Fibroblast of skin of back (primary cell): ENCODE measurements at places on chromosomes 3 and 15.

DNA sequence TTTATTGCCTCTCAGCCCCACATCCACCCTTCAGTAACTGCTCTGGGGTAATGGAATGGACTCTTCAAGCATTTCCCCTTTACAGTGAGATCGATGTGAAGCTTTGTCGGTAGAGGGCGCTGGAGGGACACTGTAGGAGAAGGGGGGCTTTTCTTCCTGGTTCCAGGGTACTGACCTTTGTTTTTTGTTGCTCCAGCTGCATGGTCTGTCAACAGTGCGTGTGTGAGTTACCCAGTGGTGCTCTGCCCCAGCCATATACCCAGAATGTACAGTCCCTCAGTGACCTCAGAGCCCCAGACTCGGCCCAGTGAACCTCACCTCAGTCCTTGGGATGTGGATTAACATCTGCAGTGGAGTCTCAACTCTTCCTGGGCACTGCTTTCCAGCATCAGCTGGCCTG lies 180.3 kb upstream of the TSC22D2 start:
- peak; percentile 74 for DNase-seq

DNA sequence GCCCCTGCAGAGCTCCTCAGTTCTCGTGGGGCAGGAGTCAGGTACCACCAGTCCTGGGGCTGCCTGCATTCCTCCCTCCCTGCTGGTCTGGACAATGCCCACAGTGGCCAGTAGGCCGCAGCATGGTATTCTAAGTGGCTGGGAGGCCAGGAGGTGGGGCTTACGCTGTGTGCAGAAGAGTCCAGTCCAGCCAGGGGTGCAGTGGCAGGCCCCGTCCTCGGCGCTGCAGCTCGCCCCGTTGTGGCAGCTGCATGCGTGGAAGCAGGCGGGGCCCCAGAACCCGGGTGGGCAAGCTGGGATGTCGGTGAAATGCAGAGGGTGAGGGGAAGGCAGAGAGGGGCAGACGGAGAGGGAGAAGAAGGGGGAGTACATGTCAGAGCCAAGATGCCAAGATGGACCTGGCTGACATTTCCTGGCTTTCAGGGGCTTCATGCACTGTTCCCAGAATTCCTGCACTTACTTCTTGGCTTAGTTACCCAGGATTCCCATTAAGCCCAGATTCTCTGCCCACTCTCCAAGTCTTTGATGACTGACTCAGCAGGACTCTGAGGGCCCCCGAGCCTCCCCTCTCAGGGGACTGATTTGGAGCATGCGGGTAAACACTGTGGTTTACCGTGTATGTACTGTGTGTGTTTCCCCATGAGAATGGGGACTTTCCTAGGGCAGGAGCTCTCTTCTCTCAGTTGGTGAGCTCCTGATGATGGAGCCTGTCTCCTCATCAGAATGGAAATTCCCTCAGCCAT lies 47.5 kb downstream of the RAB11A start:
- DNase-seq: peak; percentile 62

GRCh38 chr15:37698679-37699078 lies 235.8 kb upstream of the TMCO5A start:
- peak; percentile 6 for DNase-seq

DNA sequence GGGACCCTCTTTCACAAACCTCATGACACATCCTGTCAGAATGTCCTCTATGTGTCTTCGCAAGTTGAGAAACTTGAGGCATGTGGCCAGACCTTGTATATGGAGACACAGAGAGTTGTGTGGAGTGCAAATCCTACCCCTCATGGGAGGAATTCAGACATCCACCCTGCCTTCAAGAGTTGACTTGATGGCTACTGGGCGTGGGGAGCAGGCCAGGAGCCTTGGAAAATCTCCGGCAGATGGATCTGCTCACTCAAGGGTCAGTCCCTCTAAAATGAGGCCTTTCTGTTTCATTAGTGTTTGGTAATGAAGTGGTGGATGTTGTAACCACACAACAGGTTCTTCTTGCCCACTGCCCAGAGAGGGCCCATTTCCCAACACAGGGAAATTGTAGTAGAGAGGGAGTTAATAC lies 79.0 kb downstream of the ASB7 start:
- DNase-seq: no peak

DNA sequence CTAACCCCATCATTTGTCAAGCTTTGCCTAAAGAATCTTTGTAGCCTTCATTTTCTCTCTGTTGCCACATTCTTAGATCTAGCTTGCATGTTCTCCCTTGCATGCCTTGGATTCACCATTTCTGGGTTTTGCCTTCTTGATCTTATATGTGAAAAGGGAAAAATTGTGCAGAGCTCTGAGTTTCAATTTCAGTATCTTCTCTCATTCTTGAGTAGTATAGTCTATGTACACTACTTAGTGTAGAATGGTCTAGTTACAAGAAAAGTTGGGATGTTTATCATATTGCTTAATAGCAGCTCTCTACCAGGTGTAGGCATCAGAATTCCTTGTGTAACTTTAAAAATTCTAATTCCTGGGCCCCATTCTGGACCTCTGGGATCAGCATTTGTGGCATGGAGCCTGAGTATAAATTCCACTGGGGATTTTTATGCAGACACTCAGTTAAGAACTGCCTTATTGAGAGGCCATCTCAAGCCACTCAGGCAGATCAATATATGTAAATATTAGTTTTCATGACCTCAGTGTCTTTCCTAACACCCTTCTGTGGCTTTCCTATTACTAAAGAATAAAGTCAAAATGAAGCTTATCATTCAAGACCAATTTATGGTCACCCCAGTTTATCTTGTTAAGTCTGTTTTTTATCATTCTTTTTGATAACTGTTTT lies 23.4 kb downstream of the GTF2E1 start:
- no peak for DNase-seq

- no peak for DNase-seq
Measured at GRCh38 chr3:127731546-127732289, 59.0 kb downstream of the ABTB1 start.

GRCh38 chr3:144189044-144189443 lies 217.4 kb downstream of the DIPK2A start:
- peak; percentile 74 for DNase-seq

DNA sequence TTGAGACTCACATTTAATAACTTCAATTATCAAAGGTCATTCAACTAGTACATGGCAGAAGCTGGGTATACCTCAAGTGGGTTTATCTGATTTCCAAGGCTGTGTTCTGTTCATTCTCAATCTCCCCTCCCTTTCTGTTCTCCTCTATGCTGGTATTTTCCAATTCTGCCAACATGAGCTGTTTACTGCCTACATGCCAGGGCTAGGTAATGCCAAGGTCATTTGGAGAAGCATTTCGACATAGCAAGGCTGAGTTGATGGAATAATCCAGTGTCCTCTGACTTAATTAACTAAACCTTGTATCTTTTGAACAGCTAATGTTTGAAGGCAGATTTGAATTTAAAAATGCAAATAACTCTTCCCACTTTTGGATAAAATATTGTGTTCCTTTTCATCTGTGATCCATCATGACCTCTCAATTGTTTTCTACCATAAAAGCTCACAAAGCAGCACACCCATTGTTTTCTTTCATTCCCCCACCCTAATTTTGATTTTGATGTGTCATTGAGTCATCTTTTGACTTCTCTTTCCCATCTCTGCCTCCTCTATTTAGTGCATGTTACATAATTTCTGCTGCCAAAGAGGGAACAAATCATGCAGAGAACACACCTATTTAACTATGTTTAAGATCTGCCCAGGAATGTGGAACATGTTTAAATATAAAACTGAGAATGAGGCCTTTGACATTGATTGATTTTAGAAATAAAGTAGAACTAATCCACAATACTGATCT lies 308.8 kb upstream of the NR2E3 start:
- no peak for DNase-seq

- DNase-seq: no peak
Measured at GRCh38 chr15:35129361-35129760, 44.3 kb upstream of the NANOGP8 start.

GRCh38 chr3:14261229-14261628 lies 82.6 kb downstream of the LSM3 start:
- peak; percentile 74 for DNase-seq

DNA sequence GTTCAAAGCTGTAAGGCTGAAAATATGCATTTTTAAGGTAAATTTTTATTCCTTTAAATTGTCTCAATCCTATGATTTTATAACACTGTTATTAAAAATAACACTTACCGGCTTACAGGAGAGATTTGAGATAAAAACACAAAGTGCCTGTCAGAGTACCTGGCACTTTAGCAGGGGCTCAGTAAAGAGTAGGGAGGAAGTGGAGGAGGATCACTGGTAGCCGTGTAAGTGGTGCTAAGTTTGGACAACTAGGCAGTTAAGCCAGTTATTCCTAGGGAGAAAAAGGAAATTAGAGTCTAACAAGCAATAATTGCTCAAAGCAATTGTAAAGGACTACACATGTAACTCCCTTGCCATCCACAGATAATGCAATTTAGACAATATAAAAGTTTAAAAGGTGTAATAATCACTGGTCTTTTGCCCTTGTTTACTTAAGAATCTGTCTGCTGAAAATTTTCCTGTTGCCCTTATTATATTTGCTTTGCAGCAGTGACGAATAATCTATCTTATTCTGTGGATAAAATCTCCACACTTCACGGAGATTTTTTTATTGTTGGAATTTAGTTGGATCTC lies 204.8 kb downstream of the CDIN1 start:
- DNase-seq: no peak

DNA sequence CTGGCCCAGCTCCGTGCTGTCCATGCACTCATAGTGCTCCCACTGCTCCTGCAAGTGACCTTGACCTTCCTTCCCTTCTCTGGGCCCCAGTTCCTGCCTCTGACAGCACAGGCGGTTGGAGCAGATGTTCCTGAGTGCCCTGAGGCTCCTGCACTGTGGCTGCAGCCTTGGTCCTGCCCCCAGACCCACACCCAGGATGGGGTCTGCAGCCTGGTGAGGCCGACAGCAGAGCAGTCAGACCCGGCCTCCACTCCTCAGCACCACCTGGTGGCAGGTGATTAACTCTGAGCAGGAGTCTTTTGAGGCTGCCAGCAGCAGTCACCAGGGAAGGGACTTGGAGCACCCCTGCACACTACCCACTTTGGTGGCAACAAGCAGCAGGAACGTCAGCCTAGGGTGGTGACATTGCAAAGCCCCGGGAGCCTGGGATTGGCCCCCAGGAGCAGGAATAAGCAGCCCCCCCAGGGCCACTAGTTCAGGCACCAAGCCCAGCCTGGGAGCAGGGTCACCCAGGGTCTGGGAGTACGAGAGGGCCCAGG lies 64.6 kb downstream of the CYP11A1 start:
- DNase-seq: peak; percentile 13

DNA sequence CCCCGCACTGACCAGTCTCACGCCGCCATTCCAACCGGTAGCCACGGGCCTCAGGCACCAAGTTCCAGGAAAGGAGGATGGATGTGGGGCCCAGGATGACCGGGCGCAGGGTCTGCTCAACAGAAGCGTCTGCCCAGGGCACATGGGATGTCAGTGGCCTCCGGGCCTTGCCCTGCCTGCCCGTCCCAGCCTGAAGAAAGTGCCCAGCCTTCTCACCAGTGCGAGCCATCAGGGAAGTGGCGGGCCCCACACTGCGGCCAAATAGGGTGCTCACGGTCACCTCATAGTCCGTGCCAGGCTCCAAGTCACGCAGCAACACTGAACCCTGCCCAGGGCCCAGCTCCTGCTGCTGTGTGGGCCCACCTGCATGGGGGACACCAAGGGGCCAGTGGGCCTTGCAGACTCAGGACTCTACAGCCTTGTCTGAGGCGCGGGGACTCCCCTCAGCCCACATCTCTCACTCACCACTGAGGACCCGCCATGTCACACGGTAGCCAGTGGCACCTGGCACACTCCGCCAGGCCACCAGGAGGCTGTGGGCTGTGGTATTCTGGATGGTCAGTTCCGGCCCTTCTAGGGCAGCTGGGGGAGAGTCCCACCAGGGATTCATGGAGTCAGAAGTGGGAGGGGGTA lies 3.1 kb downstream of the COL7A1 start:
- no peak for DNase-seq

DNA sequence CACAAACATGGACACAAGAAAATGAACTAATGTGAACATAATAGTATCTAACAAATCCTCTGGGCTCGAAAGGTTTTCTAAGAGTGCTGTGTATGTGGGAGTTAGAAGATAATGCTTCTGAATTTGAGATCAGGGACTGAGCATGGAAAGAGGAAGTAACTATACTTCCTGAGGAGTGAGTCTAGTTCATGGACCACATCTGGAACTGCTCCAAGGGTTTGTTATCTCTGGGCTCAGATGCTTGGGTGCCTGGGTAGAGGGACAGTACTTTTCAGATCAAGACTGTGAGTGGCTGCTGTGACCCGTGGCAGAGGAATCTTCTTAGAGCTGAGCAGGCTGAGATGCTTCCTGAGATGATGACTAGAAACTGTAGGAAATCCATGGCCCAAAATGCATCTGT lies 28.5 kb downstream of the TBC1D23 start:
- peak; percentile 48 for DNase-seq

- peak; percentile 83 for DNase-seq
Measured at GRCh38 chr3:45105855-45106671, 40.1 kb downstream of the CDCP1 start.

- DNase-seq: no peak
Measured at GRCh38 chr3:114839476-114839875, 307.6 kb downstream of the ZBTB20 start.

- no peak for DNase-seq
Measured at GRCh38 chr15:52093167-52093538, 19.4 kb downstream of the BCL2L10 start.

DNA sequence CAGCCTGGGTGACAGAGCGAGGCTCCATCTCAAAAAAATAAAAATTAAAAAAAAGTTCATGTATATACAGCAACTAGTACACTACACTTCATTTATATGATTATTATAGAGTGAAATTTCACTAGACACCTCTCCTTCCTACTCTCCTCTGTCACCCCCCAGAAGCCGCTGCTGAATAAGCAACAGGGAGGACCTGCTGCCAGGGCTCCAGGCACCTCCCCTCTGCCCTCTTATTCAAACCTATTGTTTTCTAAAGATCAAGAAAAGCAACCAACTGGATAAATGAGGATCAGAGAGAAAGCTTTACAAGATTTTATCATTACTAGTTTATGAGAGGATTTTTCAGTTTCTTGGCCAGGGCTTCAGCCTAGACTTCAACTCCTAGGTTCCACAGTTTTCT lies 71.5 kb downstream of the DHX30 start:
- no peak for DNase-seq

- no peak for DNase-seq
Measured at GRCh38 chr15:85897895-85898717, 103.4 kb upstream of the KLHL25 start.

DNA sequence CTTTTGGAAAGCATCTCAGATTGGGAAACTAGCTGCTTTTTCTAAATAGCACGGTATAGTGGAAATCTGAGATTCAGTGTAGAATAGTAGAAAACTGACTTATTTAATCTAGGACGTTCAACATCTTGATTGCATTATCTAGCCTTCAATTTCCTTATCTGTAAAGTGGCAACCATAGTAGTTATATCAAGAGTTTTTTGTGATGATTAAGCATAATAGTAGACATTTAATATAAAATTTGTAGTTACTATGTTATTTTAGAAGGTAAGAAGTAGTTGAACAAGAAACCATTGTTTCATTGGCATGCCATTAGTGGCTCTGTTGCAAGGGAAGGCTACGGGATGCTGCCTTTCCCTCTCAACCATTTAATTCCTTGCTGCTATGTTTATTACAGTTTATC lies 367.3 kb downstream of the NAALADL2 start:
- DNase-seq: no peak

GRCh38 chr3:100570811-100571210 lies 38.6 kb upstream of the ADGRG7 start:
- no peak for DNase-seq

GRCh38 chr3:122263974-122264588 lies 61.0 kb upstream of the CSTA start:
- DNase-seq: no peak
